ENCODE measurements at places on chromosomes 13 and 19.
A peak's percentile ranks its signal among the peaks of the same experiment; 100 is the strongest.

- no peak for DNase-seq
Measured at GRCh38 chr19:56110515-56111448, 10.3 kb downstream of the ZNF787 start.

DNA sequence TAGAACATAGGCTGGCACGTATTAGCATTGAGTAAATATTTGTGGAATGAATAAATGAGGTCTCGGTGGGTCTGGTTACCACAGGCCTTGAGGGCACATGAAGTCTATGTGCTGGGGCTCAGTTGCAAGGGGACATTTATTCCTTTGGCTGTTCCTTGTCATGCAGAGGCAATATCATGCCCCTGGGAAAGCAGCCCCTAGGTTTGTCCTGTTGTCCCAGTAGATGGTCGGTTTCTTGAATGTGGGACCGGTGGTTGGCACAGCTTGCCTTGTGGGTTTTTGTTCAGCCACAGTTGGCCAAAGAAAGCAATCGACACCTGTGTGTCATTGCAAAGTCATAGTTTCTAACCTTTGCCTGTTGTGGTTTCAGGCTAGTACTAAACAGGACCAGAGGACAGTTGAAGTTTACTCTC is 24.7 kb upstream of the GPR183 start:
- DNase-seq = no peak

GRCh38 chr19:46495786-46496099 is at the start of gene PNMA8B:
TSS of gene PNMA8B (minus strand) at chr19:46495867. CDS start at chr19:46495465, 402 bp downstream.
- peak; percentile 40 for DNase-seq

- no peak for DNase-seq
Measured at GRCh38 chr19:21133633-21134032, 8.2 kb upstream of the ZNF431 start.

DNA sequence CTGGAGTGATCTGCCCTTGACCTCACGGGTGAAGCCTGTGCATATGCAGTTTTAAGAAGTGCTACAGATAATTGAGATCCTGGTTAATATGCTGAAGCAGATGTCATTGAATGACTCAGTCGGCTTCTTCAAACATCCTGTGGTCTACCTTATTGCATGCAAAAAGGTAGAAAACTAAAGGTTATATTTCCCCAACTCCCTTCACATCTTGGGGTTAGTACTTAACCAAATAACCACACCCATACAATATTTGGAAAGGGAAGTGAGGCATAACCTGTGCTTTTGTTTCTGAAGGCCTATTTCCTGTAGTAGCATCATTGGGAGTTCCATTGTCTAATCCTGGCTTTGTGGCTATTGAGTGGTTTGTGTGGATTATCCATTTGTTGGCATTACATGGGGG is 58.3 kb downstream of the RAP2A start:
- no peak for DNase-seq

DNA sequence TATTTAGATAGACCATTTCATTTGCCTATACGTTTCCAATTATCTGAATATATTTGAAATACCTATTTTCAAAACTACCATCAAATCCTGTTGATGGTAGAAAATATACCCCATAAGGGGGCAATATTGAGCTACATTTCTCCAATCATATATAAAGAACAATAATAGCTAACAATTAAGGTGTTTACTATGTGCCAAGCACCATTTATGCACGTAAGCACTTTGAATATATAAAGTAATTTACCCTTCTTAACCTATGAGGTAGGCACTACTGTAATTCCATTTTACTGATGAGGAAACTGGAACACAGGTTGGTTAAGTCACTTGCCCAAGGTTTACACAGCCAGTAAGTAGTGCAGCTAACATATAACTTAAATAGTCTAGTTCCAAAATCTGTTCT is 79.2 kb downstream of the UBL3 start:
- no peak for DNase-seq

GRCh38 chr13:76157926-76158325 is 521.8 kb downstream of the LMO7 start:
- DNase-seq = no peak

GRCh38 chr19:47511681-47512080 is 3.2 kb downstream of the NAPA start:
- no peak for DNase-seq

GRCh38 chr19:51654783-51655182 is 8.2 kb upstream of the SIGLEC14 start:
- DNase-seq = no peak

DNA sequence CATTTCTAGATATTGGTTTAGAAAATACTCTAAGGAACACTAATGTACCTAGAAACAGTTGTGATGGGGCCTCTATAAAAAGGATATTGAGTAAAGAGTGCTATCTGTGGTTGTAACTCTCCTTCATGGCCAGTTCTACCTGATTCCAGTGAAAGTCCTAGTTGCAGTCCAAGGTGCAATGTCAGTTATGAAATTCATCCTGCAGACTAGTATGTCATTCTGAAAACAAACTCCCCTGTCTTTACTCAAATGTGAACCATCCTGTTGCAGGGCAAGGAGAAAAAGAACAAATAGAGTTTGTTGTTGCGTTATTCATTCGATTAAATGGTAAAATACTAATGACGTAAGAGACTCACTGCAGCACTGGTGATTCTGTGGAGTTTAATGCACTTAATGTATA is 18.3 kb upstream of the N4BP2L1 start:
- no peak for DNase-seq

DNA sequence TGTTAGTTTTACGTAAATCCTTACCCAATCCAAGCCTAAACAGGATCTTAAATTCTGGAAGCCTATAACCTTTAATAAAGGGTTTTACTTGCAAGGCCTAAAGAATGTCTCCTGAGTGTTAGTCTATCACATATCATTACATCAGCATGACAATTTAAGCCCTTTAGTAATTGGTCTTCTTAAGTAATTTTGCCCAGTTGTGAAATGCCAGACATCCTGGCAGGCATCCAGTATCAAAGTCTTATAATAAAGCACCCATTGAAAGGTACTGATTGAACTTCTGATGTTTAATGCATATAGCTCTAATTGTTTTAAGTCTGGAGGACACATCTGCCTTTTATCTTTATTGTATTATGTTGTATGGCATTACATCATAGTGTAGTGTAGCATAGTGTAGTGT is 1078.9 kb downstream of the SLITRK1 start:
- DNase-seq = no peak

DNA sequence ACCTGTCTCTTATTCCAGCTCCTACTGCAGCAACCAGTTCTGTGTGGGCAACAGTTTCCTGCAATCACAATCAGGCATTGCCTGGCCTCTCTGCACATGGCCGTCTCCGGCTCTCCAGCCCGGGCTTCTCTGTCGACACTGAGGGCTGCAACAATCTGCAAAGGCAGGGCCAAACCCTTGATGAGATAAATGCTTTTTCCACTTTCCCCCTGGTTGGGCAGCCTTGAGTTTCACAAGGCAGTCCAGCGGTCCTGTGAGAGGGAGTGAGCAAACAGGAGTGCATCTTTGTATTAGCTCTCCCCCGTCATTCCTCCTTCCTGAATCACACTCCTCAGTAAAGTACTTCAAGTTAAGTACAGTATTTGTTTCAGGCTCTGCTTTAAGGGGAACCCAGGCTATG is 40.7 kb upstream of the VWA8 start:
- no peak for DNase-seq

Data from stimulated activated CD4-positive, alpha-beta T cell treated with anti-CD3 and anti-CD28 coated beads, Interleukin-4, amount 100 ng/mL, for 4 hours (primary cell).